Activated CD8-positive, alpha-beta T cell treated with anti-CD3 and anti-CD28 coated beads, Interleukin-2, amount 10 ng/mL, durations not matched to agents 7 days and 5 days (primary cell): ENCODE measurements at places on chromosomes 6 and 20.

- no peaks in the 10 kb centered on the region for H3K27me3 ChIP-seq
- H3K4me1 ChIP-seq = no peaks in the 10 kb centered on the region
- H3K4me3 ChIP-seq = no peak overlapping the region
- no peaks in the 10 kb centered on the region for H3K36me3 ChIP-seq
- DNase-seq = no peak
Measured at GRCh38 chr6:54266400-54266923, 41.8 kb upstream of the TINAG start.

DNA sequence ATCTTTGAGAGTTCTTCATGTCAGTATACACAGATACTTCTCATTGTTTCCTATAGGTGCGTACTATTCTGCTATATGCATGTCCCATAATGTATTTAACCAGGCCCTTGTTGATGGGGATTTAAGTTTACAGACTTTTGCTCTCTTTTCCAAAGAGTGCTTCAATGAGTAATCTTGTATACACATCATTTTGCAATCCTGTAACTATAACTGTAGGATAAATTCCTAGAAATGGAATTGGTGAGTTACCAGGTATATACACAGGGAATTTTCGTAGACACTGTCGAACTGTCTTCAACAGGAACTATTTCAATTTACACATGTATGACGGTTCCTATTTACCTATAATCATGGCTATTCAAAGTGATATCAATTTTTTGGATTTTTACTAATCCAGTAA is 15.2 kb upstream of the SNRPC start:
- H3K4me1 ChIP-seq = no peaks in the 10 kb centered on the region
- no peak overlapping the region for H3K27ac ChIP-seq
- no peaks in the 10 kb centered on the region for H3K27me3 ChIP-seq
- H3K36me3 ChIP-seq = no peaks in the 10 kb centered on the region
- no peak overlapping the region for H3K4me3 ChIP-seq

DNA sequence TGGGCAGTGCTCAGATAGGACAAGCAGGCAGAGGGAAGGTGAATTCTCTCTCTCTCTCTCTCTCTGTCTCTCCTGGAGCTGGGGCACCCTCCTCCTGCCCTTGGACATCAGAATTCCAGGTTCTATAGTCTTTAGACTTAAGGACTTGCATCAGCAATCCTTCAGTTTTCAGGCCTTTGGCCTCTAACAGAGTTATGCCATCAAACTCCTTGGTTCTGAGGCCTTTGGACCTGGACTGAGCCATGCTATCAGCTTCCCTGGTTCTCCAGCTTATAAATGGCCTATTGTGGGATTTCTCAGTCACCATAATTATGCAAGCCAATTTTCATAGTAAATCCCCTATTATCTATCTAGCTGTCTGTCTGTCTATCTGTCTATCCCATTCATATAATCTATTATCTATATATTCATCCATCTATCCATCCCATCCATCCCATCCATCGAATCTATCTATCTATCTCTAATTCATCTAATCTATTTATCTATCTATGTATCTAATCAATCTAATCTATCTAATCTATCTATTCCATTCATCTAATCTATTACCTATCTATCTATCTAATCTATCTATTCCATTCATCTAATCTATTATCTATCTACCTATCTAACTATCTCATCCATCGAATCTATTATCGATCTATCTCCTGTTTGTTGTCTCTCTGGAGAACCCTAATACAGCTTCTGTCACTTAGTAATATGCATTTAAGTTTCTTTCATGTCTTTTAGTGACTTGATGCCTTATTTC is 48.2 kb upstream of the HIVEP1 start:
- no peaks in the 10 kb centered on the region for H3K36me3 ChIP-seq
- no peaks in the 10 kb centered on the region for H3K4me1 ChIP-seq
- no peak for DNase-seq
- no peak overlapping the region for H3K27ac ChIP-seq

DNA sequence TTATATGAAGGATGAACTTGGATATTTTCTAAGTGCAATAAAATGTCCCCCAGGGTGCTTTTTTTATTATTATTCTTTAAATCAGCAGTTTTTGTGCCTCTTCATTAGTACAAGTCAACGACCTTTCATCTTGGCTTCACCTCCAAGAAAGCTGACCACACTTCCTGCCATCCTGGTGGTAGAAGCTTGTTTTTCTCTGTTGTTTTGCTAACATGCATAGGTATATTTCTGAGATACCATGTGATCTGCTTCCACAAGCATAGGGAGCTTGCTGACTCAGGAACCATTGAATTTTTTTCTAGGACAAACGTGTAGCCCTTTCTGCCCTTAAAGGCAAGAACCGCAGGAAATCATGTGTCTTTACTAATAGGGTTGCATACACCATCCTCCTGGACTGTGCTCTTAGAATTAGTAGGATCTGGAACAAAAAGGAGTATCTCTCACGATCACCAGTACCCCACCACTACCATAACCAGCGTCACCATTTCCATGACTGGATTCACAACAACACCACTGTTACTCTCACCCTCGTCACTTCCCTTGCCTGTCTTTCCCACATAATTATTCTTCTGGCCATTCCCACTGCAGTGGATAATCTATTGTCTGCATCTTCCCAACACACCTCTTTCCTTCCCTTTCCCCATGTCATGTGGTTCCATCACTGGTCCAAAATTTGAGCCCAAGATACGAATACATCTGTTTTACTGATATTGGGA is 207.1 kb downstream of the MAFB start:
- H3K4me1 ChIP-seq = peaks cover 2% of the 10 kb centered on the region
- H3K4me3 ChIP-seq = no peak overlapping the region
- peaks cover 5% of the 10 kb centered on the region for H3K27me3 ChIP-seq
- H3K27ac ChIP-seq = no peak overlapping the region

DNA sequence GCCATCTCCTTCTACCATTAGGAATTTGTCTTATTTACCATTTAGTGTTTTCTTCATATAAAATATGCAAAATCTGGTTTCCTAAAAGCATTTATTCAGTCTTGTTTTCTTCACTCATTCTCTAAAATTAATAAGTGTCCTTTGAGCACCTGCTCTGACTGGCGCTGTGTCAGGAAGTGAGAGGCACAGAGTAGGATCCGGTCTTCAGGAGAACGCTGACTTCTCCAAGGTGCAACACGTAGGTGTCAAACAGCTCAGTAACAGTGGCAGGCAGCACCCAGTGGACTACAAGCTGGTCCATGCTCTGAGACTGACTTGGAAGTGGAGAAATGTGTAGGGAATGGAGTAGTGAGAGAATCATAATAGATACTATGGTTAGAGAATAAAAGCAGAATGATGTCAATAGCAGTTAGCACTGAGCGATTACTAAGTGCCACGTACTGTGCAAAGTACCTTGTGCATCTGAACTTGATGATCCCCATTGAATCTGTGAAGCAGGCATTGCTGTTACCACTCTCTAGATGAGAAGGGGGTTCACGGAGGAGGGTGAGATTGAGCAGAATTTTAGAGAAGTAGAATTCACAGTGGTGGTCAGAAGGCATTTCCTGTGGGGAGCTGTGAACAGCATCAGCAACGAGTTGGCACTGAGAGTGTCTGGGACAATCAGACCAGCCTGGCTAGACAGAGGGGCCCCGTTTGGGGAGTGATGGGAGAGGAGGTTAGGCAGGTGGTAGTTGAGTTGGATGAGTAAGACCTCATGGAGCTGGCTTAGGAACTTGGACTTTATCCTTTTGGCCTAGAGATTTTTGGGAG is 569.8 kb downstream of the QKI start:
- no peak overlapping the region for H3K4me3 ChIP-seq
- peaks cover 6% of the 10 kb centered on the region for H3K4me1 ChIP-seq
- no peaks in the 10 kb centered on the region for H3K27me3 ChIP-seq
